ENCODE measurements at places on chromosomes 5 and 9. TPM values are rescaled to one million over a fixed set of nuclear protein-coding genes. Genes with fewer than 3 reads are reported as not detected.

- H3K36me3 ChIP-seq: peaks cover 71% of the 10 kb centered on the region
- H3K4me3 ChIP-seq: no peak overlapping the region
- no peak for DNase-seq
- H3K27ac ChIP-seq: no peak overlapping the region
- no peaks in the 10 kb centered on the region for H3K27me3 ChIP-seq
These were observed 46.5 kb downstream of the CEMIP2 start for GRCh38 chr9:71721855-71722254.

- no peak overlapping the region for H3K27ac ChIP-seq
- H3K36me3 ChIP-seq: no peaks in the 10 kb centered on the region
- peaks cover 34% of the 10 kb centered on the region for H3K4me1 ChIP-seq
- H3K4me3 ChIP-seq: no peak overlapping the region
These were observed 16.8 kb downstream of the NR6A1 start for GRCh38 chr9:124754289-124754688.

GRCh38 chr9:34581318-34581717 lies 8.2 kb downstream of the CNTFR start:
- H3K4me3 ChIP-seq: no peak overlapping the region
- H3K27ac ChIP-seq: no peak overlapping the region
- peaks cover 1% of the 10 kb centered on the region for H3K36me3 ChIP-seq
- H3K4me1 ChIP-seq: no peaks in the 10 kb centered on the region

GRCh38 chr5:170393958-170394357 lies 4.8 kb upstream of the KCNMB1 start:
- DNase-seq: no peak
- H3K27me3 ChIP-seq: peaks cover 93% of the 10 kb centered on the region
- H3K4me1 ChIP-seq: no peaks in the 10 kb centered on the region
- no peak overlapping the region for H3K4me3 ChIP-seq
- H3K36me3 ChIP-seq: no peaks in the 10 kb centered on the region
- H3K27ac ChIP-seq: no peak overlapping the region

GRCh38 chr9:35508069-35508468 lies 18.2 kb downstream of the RUSC2 start:
- no peaks in the 10 kb centered on the region for H3K27me3 ChIP-seq
- H3K27ac ChIP-seq: no peak overlapping the region

PDE8B gene
- total RNA-seq: 0.66 TPM

NMUR2 gene
- 178 TPM for total RNA-seq

GABRB2 gene
- total RNA-seq: not detected

All from Calu3 (cell line).